HuH-7 (cell line): ENCODE measurements at places on chromosomes 2 and 18.

- DNase-seq = no peak
Observed at GRCh38 chr2:98088261-98088660, 1.3 kb downstream of the VWA3B start.

DNA sequence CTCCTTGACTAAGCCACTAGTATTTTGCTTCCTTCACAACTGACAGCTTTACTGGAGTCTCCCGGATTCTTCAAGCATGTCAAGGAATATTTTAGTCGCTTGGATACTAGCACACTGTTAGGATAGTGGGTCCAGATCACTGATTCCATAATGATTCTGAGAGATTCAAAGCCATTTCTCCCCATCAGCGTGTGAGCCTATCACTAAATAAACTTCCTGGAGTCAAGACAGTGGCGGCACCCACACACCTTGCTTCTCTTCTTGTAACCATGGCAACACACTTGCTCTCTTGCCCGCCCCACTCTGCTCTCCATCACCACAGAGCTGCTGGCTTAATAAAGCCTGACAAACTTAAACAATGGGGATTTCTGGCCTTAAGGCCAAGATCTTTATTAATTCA lies 245.1 kb downstream of the LRRTM1 start:
- no peak for DNase-seq

DNA sequence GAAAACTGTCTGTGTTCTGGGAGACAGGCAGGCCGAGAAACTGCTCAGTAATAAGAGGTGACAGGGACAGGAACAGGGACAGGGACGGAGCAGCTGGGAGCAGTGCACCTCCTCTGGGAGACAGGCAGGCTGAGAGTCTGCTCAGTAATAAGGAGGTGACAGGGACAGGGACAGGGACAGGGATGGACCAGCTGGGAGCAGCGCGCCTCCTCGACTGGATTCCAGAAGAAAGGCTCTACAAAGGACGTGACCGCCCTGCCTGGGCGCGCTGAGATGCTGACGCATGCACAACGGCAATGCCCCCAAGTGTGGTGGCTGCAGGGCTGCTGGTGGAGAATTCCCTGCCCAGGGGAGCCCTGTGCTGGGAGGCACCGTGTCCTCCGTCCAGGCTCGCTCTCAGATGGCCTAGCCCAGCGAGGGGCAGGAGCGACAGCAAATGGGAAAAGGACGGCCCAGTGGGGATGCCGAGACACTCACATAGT lies 44.2 kb upstream of the PXDN start:
- DNase-seq = no peak

DNA sequence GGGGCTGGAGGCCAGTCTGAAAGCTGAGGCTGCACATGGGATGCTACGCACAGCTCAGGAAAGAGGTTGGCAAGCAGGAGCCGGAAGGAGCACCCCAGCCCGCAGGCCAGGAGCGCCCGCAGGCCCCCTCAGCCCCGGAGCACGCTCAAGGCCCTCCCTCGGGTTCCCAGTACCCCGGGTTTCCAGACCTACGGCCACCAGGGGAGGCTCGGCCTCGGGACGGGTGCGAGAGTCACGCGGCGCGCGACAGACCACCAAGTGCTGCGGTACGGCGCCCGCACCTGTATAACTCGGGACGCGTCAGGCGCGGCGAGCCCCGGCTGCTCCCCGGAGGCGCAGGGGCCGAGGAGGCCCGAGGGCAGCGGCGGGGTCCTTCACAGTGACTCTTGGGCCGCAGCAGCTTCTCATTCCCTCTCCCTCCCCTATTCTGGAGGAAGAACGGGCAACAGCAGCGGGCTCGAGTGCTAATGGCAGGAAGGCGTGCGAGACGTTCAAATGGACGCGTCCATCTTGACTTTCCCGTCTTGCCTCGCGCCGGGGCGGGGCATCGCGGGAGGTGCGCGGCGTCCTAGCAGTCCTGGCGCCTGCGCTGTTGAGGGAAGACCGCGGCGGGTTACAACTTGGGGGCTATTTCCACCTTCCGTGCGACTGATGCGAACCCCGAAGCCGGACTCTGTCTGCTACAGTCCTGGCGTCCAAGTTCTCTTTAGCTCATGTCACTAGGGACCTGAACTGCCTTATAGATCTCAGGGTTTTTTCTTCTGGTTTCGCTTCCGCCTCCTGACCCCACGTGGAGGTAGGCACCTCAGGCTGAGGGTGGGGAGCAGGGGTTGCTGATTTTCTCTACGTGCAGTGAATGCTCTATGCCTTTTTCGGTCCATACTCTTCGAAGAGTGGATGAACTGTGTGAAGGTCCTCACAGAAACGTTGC lies at the start of gene ANAPC1:
Gene ANAPC1, minus strand, starts transcription at position 533 of the 931 bp plus-strand sequence. CDS start 3,368 bp downstream, outside the sequence.
- peak; percentile 76 for DNase-seq

GRCh38 chr18:2606335-2606734 lies 35.0 kb downstream of the NDC80 start:
- DNase-seq = no peak

- peak; percentile 30 for DNase-seq
Observed at GRCh38 chr2:127166231-127166860, 53.8 kb downstream of the CYP27C1 start.

- DNase-seq = no peak
Observed at GRCh38 chr2:167681234-167682015, 566.0 kb downstream of the STK39 start.

DNA sequence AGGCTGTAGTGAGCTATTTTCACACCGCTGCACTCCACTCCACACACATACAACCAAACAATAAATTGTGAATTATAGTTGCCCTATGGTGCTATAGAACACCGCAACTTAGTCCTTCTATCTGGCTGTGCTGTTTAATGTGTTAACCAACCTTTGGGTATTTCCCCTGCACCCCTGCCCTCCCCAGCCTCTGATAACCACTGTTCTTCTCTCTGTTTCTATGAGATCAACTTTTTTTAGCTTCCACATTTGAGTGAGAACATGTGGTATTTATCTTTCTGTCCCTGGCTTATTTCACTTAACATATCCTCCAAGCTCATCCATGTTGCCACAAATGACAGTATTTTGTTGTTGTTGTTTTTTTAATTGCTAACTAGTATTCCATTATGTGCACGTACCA lies 32.5 kb downstream of the TET3 start:
- DNase-seq = no peak

- DNase-seq = no peak
Observed at GRCh38 chr2:71479261-71479660, 25.9 kb downstream of the DYSF start.

DNA sequence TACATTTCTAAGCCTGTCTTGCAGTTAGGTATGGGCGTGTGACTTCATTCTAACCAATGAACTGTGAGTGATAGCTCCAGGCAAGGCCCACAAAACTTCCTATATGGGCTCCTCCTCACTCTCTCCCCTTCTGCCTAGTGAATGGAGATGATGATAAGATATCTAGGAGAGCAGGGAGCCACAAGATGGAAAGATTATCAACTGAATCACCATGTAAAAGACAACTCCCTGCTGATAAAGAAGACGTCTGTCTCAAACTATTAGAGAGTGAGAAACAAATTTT lies 237.1 kb downstream of the GPD2 start:
- DNase-seq = peak; percentile 15

GRCh38 chr2:9699139-9700108 lies 68.6 kb upstream of the YWHAQ start:
- no peak for DNase-seq

DNA sequence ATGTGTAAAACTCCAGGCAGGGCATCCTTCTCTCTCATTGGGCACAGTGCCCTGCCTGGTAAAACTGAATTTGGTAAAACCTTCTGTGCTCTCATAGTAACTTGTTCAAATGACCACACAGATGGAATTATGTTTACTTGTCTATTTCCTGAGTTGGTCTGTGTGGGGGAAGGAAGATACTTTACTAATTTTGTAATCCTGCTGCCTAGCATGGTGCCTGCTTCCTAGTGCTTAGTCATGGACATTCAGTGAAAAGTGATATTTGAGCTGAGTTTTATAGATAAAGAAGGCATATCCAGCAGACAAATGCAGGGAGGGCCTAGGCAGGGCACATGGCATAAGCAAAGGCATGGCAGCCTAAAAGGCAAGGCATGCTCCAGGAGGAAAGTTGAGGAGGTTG lies 199.4 kb downstream of the FSHR start:
- no peak for DNase-seq

GRCh38 chr18:76983613-76984051 lies 149.0 kb downstream of the MBP start:
- no peak for DNase-seq

DNA sequence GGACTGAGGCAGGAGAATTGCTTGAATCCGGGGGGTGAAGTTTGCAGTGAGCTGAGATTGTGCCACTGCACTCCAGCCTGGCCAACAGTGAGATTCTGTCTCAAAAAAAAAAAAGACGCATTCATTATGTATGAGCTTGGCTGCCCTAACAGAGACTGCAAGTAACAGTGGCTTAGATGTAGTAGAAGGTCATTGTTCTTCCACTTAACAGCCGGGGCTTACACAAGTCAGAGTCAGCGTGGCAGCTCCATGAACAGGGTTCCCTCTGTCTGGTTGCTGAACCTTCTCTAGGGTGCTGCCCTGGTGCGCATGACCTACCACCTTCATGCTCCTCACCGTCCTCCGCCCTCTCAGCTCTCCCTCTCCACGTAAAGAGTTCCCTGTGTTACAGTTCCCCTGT lies 49.1 kb upstream of the IGFBP2 start:
- no peak for DNase-seq

GRCh38 chr2:195413944-195414343 lies 243.1 kb upstream of the SLC39A10 start:
- no peak for DNase-seq

GRCh38 chr2:217429981-217430500 lies 570.2 kb upstream of the TNP1 start:
- no peak for DNase-seq

- no peak for DNase-seq
Observed at GRCh38 chr2:215028231-215028630, 110.2 kb downstream of the ABCA12 start.

GRCh38 chr2:176392744-176393414 lies 123.6 kb downstream of the MTX2 start:
- no peak for DNase-seq

DNA sequence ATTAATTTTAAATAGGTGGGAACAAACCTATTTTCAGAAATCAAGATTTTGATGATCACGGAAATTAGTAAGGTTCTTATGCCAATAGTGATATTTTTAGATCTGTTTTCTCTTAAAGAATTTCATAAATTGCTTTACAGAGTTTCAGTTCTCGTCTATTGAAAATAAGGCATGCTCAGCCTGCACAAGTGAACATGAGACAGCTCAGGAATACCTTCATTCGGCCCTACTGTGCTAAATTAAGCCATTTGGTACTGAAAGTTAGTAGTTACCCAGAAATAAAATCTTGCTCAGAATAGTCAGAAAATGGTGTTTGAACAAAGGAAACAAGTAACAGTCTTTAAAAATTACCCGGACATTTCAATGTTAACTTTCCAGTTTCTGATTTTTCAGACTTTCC lies 60.4 kb downstream of the DLGAP1 start:
- no peak for DNase-seq

DNA sequence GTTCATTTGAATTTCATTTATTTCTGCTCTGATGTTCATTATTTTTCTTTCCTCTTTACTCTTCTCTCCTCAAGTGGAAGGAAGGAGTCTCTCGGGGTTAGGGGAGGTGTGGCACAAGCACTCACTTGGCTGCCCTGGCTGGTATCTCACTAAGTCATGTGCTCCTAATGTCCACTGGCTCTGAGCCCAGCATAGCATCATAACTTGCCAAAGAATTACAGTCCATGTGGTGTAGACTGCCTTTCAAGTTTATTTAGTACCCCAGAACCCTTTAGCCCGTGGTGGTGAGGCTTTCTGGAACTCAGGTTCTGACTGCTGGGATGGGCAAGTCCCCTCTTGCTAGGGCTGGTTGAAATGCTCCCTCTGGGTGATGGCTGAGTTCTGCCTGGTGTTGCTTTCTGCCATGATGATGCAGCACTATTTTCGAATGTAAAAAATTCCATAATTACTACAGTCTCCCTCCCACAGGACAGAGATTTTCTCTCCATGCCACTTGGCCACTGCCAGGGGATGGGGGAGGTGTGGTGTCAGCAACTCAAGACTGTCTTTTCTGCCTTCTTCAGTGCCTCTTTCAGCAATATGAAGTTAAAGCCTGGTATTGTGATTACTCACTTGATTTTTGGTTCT lies 22.2 kb downstream of the SPAG16 start:
- no peak for DNase-seq
